ENCODE measurements at places on chromosomes 5 and 9.

- DNase-seq = no peak
Observed at GRCh38 chr9:124880501-124880900, 18.6 kb downstream of the ARPC5L start.

- DNase-seq = no peak
Observed at GRCh38 chr9:134640506-134641172, 964 bp upstream of the COL5A1 start.

DNA sequence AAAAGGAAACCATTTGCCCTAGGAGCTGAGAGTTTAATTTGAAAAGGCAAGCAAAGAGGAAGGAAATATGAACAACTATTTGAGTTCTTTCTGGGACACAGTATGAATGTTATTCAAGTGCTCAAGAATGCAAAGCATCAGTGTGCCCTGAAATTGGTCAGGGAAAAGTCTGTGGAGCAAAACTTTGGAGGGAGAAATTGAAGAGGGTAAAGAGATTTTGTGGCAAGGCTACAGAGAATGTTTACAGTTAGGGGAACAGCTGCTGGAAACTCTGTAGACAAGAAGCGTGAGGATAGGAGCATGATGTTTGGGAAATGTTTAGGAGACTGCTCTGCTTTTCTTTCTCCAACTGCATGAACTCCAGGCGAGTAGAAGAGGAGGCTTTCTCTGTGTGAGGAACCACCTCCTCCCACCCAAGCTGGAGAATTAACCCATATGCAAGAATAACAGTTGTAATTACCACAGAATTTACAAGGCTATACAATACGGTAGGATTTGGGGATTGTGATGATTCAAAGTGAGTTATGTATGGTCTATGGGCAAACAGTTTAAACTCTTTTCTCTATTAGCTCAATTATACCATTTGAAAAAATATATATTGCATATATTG, 75.4 kb upstream of the IL7R start:
- no peak for DNase-seq

GRCh38 chr5:43638546-43638945, 35.6 kb downstream of the NNT start:
- no peak for DNase-seq

- DNase-seq = no peak
Observed at GRCh38 chr9:124343533-124344290, 71.5 kb downstream of the PSMB7 start.
